ENCODE measurements at places on chromosomes 1 and 21.

DNA sequence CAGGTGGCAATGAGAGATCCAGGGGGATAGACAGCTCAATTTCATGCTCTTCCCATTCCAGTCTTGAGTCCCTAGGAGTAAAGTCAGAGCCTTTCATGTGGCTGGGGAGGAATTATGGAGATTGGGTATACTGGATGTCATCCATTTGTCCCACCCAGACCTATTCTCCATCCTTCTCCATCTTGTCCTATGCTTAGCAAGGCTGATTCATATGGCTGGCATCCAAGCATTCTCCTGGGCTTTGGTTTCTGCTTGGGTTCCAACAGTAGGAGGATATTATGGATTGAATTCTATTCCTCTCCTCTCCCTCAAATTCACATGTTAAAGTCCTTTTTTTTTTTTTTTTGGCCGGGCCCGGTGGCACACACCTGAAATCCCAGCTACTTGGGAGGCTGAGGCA lies 3.8 kb upstream of the CDC20 start:
- DNase-seq = no peak

DNA sequence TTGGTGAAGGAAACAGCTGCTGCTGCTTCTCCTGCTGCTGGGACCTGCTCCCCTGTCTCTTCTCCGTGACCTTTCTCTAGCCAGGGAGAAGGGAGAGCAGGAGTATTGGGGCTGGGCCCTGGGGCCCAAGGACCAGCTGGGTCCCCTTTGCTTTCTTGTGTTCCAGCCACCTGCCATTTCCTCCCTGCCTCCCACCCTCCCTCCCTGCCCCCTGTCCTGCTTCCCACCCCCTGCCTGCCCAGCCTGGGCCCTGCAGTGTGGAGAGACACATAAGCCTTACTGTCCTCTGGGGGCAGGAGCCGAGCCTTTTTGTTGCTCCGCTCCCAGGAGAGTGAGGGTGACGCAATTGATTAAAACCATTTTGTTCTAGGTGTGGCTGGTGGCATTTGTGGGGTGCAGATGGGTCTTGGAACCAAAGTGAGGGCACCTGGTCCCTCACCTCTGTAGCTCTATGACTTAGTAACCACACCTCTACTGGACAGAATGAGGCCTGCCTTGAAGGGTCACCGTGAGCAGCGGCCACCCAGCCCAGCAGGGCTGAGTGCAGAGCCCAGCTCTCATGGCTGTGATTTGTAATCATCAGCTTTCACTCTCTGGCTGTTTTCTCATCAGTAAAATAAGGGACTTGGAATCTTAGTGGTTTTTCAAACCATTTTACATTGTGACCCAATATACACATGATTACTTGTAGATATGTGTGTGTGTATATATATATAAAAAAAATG lies 13.9 kb upstream of the TMEM222 start:
- no peak for DNase-seq

DNA sequence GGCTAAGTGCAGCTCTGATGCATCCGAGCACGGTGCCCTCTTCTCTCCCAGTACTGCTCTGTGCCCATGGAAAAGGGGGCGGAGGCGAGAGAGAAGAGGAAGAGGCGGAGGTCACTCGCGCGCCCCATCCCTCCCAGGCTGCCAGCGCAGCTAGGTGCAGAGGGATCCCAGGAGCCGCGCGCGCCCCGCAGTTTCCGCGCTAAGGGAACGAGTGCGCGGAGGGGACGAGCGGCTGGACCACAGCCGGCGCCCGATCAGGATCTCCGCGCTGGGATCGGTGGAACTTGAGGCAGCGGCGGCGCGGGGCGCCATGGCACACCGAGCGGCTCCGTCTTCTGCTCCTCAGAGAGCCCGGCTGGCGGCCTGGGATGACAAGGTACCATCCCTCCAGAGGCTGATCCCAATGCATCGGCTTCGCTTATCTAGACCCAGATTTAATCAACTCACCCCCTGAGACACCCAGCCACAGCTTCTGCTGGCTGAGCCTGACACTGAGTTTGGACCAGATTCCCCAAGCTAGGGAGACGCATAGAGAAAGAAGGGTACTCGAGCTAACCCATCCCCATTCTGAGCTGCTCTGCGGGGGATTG lies at the start of gene PTGFR:
TSS of gene PTGFR (plus strand) at position 114 of the 590 bp plus-strand sequence. CDS start 1,770 bp downstream, outside the sequence.
- DNase-seq = no peak

DNA sequence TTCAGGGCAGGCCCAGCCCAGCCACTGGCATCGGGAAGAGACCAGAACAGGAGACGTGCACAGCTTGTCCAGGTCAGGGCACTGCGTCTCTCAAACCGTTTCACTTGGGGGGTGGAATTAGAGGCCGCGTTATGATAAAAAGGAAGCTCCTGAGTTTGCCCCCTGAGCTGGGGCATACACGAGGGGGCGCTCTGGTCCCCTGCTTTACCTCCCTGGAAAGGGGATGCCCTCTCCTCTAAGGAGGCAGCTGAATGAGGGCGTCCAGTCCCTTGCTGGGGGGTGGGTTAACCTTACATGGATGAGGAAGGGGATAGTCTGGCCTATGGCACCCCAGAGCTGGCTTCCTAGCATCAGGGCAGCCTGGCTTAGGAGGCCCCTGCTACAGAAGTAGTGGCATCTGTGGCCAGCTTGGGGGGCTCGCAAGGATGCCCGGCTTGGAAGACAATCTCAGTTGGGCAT lies 2.3 kb downstream of the MYOG start:
- DNase-seq = no peak

- DNase-seq = no peak
Measured at GRCh38 chr1:206713910-206714312, 29.2 kb downstream of the MAPKAPK2 start.

GRCh38 chr21:22890656-22891055 lies 1892.4 kb downstream of the NCAM2 start:
- no peak for DNase-seq

GRCh38 chr1:55245781-55246180 lies 30.6 kb upstream of the USP24 start:
- no peak for DNase-seq

DNA sequence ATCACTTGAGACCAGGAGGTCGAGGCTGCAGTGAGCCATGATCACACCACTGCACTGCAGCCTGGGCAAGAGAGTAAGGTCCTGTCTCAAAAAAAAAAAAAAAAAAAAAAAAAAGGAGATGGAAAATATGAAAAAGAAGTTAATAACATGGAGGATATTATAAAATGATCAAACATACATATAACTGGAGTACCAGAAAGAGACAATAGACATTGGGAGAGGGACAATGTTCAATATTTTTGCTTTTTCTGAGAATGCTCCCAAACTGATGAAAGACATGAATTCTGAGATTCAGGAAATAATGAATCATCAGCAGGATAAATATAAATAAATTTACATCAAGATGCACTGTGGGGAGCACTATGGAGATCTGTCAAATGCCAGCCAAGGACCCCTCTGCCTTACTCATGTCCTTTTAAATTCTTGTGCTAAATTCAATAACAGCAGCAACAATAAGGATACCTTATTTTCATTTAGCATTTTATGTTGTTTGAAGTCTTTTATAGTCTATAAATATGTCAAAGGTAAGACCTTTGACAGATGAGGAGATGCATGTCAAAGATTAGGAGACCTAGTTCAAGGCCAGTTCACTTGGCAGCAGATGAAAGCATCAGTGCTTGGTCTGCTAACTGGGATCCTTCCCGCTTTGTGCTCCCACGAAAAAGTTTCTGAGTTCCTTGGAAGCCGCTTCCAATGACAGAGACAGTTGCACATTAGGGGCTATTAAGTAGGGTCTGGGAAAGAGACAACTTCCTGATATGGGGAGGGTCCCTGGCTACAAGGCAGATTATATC lies 97.7 kb downstream of the TLR5 start:
- no peak for DNase-seq

DNA sequence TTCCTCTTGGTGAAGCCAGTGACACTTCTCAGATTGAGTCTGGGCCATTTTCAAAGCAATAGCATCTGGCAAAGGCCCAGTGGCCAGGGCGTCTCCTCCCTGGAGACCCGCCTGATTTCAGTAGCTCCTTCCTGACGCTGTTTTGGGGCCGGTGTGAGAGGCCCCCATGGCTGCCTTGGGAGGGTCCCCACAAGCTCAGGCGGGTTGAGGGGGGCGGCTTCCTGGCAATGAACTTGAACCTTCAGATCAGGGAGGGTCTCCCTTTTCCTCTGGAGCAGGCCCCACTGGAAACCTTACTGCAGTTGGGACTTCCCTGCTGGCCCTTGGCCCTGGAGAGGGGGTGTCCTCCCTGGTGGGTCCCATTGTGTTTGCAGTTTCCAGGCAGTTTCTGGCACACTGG lies 121.2 kb downstream of the CRYAA start:
- DNase-seq = no peak

DNA sequence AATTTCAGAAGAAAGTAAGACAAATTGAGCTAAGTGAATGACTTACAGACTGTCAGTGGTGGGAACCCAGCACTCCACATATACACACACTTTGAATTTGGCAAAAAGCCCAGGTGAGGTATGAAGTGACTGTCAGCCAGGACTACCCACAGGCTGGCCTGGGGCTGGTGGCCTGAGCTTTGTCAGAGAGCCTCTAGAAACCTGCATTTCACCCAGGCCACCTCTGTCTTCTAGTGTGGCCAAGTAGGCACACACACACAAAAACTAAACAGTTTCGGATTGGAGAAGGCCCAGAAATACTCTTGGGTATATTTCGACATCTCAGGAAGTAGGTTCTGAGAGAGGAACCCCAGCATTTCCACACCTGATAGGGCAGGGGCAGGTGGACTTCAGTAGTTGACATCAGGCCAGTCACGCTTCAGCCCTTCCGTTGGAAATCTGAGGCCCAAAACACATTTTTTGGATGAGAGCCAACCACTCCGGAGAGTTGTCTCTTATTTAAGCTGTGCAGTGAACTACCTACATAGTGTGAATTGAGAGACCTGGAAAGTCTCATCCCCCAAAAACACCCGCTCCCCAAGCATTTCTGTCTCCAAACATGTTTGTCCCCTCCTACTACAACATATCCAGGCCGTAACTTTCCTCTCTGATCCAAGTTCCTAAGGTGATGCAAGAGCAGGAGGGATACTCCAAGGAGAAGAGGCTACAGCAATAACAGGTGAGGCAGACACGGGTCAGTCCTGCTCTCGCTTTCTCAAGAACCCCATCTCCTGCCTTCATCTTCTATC lies 167.2 kb upstream of the PROX1 start:
- DNase-seq = no peak

DNA sequence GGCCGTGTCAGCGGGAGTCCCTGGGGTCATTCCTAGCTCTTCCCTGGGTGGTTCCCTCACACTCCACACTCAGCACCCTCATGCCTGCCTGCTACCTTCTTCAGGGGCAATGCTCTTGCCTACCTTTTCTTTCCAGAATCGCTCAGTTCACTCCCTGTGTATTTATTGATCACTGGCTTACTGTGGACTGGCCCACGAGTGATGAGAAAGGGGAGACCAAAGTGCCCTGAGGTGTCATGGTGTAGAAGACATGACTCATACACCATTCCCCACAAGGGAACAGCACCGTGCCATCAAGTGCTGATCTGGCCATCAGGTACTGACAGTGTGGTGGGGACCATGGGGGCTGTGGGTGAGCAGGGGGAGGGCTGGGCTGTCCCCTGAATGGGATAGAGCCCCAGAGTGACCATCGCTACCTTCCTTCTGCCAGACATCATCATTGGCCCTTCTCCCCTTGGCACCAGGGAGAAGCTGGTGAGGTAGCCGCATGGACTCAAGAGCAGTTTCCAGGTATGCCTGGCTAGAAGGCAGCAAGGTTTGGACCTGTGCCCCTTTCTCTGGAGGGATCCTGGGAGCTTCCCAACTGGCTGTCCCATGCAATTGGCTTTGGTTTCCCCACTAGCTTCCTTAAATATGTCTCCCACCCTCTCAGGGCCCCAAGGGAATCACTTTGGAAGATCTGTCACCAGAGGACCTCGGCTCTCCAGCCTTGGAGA lies 17.2 kb upstream of the LRRN2 start:
- DNase-seq = no peak

- DNase-seq = no peak
Measured at GRCh38 chr21:37904856-37905255, 11.4 kb downstream of the KCNJ6 start.

- no peak for DNase-seq
Measured at GRCh38 chr1:204304067-204304466, 55.7 kb downstream of the PLEKHA6 start.

DNA sequence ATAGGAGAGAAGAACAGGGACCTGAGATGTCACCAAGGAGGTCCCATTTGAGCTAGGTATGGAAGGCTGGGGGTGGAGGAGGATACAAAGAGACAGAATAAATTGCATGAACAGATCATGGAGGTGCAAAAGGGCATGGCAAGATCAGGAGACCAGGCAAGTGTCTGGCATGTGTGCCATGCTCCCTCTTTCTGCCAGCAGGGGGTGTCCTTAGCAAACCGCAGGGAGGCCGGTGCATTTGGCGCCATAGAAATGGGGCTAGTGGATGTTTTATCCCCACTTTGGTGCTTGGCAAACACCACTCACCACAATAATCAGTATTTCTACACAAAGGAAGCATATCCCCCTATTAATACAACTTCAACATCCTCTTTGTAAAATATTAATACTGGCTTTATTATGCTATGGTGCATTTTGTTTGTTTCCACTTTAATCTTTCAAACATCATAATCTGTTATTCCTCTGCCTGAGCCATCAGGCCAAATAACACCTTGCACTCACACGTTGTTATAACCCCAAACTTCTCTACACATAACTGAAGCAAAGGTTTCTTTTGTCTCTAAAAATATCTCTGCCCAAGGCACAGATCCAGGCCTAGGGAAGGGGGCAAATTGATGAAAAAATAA lies 25.9 kb downstream of the S100A6 start:
- peak; percentile 59 for DNase-seq

DNA sequence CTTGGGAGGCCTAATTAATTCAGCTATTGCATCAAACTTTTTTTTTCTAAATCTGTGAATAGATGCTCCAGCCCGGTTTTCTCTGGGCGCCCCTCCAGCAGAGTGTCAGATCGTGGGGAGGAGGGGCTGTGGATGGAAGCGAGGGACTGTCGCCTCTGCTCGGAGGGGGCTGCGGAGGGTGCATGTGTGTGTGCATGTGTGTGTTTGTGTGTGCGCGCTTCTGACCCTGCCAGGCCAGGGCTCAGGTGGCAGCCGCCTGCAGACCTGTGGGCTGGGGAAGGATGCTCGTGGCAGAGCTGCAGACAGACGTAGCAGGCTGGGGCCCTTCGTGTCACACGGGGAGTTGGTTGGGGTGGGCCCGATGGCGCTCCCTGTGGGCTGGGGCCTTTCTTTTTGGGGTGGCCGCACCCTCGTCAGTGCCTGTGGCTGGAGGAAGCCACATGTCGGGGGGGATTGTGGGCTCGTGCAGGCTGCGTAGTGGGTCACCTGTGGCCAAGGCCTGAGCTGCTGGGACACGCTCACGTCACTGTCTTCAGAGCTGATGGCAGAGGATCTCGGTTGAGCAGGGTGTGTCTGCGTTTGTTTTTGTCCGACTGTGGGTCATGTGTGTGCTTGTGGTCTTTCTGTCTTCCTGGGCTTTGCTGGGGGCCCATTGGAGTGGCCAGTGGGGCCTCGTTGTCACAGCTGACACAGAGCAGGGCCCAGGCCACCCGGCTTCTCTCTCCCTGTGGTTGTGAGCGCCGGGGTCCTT lies 2.8 kb downstream of the SKI start:
- DNase-seq = peak; percentile 54

Measured in memory B cell (primary cell).